Left renal cortex interstitium (tissue), 4 donors: ENCODE measurements at places on chromosomes 3 and 15.

- DNase-seq, result no peak
Measured at GRCh38 chr3:106191211-106191610, 322.4 kb upstream of the CBLB start.

DNA sequence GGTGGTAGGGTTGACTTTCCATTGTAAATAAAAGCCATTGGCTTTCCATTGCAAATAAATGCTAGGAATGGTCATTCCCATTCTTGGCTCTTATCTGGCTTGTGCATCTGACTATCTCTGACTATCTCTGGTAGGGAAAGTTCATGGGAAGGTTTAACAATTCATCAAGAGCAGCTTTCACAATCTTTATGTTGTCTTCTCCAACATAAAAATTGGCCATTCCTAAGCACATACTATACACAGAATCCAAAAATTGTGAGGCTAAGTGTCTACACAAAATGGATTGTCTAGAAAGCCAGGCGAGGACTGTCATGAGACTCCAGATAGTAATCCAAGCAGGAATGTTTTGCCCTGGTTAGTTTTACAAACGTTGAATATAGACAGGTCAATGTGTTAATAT lies 54.4 kb upstream of the WNT5A start:
- DNase-seq, result no peak

DNA sequence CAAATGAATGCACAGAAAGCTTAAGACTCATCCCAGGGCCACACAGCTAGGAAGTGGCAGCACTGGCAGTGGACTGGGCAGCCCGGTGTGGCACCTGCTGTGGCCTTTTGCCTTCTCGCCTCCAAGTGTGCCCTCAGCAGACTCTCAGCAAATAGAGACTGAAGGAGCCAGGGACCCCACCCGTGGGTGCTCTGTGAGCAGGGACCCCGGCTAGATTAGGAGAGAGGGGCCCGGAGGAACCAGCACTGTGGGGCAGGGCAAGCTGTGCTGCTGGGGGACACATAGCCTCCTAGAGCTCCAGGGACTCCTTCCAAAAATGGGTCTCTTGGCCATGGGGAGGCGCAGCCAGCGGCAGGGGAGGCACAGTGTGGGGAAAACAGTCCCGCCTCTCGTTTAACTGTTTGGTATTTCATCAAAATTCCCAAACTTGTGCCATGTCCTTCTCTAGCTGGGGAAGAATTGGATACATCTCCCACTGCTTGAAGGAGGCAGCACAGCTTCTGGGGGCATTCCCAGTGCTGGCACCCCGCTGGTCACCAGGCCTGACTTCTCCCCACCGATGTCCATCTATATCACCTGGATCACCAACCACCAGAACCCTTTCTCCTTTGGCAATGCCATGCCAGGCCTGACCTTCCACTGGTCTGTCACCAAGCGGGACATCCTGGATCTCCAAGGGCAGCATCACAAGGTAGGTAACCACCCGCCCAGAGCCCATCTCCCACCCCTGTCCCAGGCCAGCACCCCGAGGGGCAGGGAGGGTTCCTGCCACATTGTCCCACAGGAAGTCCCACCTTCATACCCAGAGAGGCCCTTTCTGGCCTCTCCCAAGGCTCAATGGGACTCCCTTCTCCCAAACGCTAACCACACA lies 12.0 kb upstream of the TXNRD3 start:
- no peak for DNase-seq

- DNase-seq, result no peak
Measured at GRCh38 chr3:72855001-72855400, 6.8 kb upstream of the SHQ1 start.

DNA sequence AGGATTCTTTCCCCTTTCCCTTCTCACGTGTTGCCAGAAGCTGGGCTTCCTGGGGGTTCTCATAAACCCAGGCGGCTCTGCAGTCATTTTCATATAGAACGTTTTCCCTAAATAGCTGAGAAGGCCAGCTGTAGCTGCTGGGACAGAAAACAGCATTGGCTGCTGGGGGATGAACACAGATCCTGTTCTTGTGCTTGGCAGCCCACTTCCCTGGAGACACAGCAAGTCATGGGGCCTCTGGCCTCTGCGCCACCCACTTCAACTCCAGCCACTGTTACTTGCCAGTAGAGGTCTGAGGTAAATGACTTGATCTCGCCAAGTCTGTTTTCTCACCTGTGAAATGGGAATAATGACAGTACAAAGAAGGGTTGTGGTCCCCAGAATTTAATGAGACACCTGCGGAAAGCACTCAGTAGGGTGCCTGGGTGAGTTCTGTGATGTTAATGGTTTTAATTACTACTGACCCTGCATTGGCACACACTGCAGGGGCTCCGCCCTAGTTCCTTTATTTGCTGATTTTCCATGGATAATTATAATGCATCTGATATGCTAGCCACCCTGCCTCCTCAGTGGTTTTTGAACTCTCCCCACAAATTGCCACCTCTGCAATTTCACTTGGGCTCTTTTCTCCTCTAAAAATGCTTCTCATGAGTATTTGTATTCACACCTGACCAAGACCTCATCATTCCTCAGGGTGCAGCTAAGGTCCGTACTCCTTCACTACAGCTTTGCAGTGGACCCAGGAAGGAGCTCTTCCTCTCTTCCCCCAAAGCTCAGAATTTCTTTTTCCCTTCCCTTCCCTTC lies 274.7 kb downstream of the RPLP1 start:
- no peak for DNase-seq

DNA sequence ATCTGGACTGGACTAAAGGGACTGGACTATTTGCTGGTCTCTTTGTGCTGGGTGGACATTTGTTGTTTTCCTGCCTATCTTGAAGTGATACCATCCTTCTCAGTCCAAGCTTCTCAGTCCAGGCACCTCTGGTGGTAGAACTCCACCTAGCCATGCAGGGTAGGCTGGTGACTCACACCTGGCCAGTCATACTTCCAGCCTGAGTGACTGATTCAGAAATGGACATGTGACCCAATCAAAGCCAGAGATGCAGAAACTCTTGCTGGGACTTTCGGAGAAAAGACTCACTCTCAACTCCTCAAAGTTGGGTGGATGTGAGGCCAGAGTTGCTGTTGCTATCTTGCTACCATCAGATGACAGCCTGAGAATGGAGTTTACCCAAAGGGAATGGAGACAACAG lies 5.6 kb upstream of the ASB14 start:
- no peak for DNase-seq

GRCh38 chr3:102223132-102223531 lies 211.7 kb upstream of the ZPLD1 start:
- DNase-seq, result no peak

GRCh38 chr3:152309535-152310307 lies 41.0 kb downstream of the MBNL1 start:
- no peak for DNase-seq
